Activated naive CD4-positive, alpha-beta T cell treated with anti-CD3 and anti-CD28 coated beads for 36 hours (primary cell): ENCODE measurements at places on chromosomes 5 and 9. TPM values are rescaled to one million over a fixed set of nuclear protein-coding genes. Genes with fewer than 3 reads are reported as not detected.

DNA sequence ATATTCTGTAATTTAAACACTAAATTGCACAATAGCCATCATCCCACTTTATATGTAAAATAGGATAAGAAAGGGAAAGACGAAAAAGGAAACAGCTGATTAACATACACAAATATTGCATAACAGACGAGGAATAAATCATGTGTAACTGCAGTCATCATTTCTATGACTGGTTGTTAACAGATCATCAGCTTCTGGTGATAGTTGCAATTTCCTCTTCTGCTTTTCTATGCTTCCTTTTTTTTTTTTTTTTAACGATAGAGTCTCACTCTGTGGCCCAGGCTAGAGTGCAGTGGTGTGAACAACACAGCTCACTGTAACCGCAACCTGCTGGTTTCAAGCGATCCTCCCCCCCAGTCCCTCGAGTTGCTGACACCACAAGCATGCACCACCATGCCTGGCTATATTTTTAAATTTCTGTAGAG lies 22.5 kb upstream of the JAKMIP2 start:
- no peak for DNase-seq

DNA sequence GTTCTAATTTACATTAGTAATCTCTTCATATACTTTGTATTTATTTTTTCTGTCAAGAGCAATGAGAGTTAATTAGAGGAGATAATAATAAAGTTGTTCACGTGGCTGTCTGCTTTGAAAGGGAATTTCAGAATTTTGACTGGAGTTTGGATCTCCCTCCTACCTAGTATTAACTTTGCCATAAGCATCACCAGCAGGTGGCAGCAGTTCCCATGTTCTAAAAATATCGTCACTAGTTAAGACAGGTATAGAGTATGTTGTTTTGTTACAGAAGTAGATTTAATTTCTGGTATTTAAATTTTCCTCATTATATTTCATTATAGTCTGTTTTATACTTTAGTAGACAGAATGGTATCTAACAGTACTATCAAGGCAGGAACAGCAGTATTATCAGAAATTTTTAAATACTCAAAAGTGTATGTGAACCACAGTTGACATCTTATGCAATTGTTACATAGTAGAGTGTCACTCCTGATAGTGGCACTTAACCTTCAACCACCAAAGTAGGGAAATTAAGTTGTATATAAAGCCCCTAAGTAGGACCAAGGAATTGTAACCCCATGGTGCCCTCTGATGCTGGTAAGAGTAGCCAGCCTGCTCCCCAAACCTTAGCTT lies 20.4 kb downstream of the GNPDA1 start:
- peak; percentile 95 for DNase-seq

Gene FAM221B
- total RNA-seq = not detected

Gene GPRIN1
- total RNA-seq = 1.4 TPM
